ENCODE measurements at places on chromosomes 6 and 20. TPM values are rescaled to one million over a fixed set of nuclear protein-coding genes. Genes with fewer than 3 reads are reported as not detected.

DNA sequence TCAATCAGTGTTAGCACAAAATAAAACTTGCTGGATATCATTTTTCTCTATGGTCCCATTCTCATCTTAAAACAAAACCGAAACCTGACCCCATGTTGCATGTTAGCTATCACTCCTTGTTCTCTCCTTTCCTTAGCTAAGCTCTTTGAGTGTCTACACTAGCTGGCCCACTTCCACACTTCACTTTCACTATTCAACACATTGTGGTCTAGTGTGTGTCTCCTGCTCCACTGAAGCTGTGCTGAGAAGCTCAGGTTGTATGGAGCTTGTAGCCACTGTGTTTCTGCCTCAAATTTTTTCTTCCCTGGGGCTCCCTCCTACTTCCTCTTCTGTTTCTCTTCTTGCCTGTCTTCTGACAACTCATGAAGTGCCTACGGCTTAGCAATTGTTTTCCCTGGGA, 223.0 kb downstream of the NKAIN2 start:
- H3K4me1 ChIP-seq, result no peaks in the 10 kb centered on the region
- H3K36me3 ChIP-seq, result no peaks in the 10 kb centered on the region
- peaks cover 3% of the 10 kb centered on the region for H3K27me3 ChIP-seq
- no peak overlapping the region for H3K27ac ChIP-seq
- H3K4me3 ChIP-seq, result no peak overlapping the region
- no peak for DNase-seq

- no peak for DNase-seq
- no peak overlapping the region for H3K27ac ChIP-seq
- no peaks in the 10 kb centered on the region for H3K4me1 ChIP-seq
- H3K36me3 ChIP-seq, result peaks cover 77% of the 10 kb centered on the region
- H3K27me3 ChIP-seq, result no peaks in the 10 kb centered on the region
Observed at GRCh38 chr20:49261173-49261572, 16.7 kb downstream of the ZNFX1 start.

DNA sequence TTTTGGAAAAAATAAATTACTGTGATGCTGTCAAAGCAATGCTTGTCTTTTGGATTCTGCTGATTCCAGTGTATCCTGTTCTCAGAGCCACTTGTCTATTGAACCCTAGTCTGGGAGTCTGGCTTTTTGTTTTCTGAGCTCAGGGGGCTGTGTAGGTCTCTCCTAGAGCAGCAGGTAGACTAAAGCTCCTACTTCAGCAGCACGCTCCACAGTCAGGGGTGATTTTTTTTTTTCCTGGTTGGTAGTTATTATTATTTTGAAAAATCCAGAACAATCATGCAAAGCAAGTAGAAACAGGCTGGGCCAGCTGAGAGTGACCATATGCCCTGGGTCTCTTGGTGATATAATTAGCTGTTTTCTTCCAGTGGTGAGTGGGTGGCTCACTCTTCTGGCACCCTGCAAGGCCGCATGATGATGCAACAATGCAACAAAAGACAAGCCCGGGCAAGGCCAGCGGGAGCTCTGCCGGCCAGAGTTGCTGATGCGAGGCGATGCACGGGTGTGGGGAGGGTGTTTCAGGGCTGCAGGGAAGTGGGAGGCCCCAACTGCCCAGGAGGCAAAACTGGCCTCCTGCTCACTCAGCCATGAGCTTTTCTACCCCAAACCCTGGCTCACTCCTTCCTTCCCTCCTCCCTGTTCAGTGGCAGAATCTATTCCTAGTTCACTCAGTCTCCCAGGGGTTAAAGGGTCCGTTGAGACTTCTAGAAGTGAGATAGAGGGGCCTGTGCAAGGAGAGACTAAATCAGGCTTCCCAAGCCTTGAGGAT, 11.5 kb upstream of the CDKN1A start:
- H3K36me3 ChIP-seq, result no peaks in the 10 kb centered on the region
- H3K4me1 ChIP-seq, result peaks cover 33% of the 10 kb centered on the region
- peak overlapping the region; percentile 33 for H3K27ac ChIP-seq

- no peaks in the 10 kb centered on the region for H3K27me3 ChIP-seq
- H3K36me3 ChIP-seq, result no peaks in the 10 kb centered on the region
- no peak overlapping the region for H3K27ac ChIP-seq
- DNase-seq, result no peak
- no peak overlapping the region for H3K4me3 ChIP-seq
Observed at GRCh38 chr6:11428371-11428770, 109.2 kb upstream of the TMEM170B start.

DNA sequence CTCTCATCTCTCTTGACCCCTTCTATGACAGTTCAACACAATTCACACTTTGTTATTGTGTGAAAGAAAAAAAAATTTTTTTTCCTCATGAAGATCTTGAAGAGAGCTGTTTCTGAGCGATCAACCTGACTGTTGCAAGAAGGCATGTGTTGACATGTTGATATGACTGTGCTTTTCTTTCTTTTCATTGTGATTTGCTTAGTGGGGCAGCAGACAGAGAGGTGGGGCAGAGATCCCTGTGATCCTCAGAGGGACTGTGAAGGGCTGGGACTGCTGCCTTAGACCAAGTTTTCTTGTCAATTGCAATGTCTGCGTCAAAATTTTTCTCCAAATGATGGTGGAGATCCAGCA, 70.8 kb upstream of the IYD start:
- H3K4me1 ChIP-seq, result no peaks in the 10 kb centered on the region
- H3K4me3 ChIP-seq, result no peak overlapping the region
- no peaks in the 10 kb centered on the region for H3K36me3 ChIP-seq
- no peak for DNase-seq
- no peaks in the 10 kb centered on the region for H3K27me3 ChIP-seq

DNA sequence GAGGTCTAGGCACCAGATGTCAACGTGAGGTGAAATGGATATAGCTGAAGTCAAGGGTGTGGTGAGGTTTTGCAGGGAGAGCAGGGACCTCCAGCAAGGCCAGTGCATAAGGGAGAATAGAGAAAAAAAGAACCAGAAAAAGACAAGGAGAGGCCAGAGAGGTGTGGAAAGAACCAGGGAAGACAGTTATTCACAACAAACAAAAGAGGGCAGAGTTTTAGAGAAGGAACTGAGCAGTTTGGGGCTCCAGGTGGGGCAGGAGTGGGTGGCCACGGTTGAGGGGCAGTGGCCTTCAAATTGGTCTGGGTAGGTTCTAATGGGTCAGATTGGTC, 11.6 kb upstream of the NQO2 start:
- H3K27ac ChIP-seq, result peak overlapping the region; percentile 97
- H3K4me1 ChIP-seq, result peaks cover 12% of the 10 kb centered on the region
- no peak for DNase-seq
- H3K36me3 ChIP-seq, result no peaks in the 10 kb centered on the region

GRCh38 chr6:12875051-12875450, 158.5 kb downstream of the PHACTR1 start:
- no peaks in the 10 kb centered on the region for H3K36me3 ChIP-seq
- peak; percentile 49 for DNase-seq
- no peak overlapping the region for H3K27ac ChIP-seq
- H3K4me1 ChIP-seq, result no peaks in the 10 kb centered on the region

DNA sequence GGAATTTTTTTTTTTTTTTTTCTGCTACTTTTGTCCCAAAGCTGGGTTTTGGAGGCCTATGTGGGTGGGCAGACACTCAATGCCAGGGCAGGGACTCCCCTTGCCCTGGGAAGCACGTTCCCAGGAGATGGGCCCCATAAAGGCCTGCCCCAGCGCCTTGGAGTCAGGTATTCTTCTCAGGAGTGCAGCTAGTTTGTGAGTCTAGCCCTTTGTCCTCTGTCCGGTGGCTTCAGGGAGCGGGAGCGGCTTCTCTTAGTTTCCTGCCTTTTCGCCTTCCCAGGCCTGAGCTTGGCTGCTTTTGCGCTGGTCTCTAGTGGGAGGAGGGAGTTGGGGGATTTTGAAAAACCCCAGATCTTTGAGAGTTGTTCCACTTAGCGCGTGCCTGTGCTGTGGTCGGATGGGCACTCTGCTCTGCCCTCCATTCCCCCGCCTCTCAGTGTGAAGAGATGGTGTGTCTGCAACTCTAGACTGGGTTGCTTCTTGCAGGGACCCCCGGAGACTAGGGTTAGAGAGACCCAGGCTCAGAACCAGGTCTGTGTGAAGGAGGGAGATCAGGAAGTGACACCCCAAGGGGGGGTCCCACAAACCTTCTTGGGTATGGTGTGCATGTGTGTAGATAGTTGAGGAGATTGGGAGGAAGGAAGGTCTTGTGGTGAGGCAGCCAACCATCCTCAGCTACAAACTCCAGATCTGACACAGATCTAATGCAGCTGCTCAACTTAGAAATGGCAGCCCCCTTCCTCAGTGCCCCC, 1.3 kb downstream of the PLCG1 start:
- peak overlapping the region; percentile 93 for H3K4me3 ChIP-seq
- H3K4me1 ChIP-seq, result peaks cover 26% of the 10 kb centered on the region
- no peaks in the 10 kb centered on the region for H3K27me3 ChIP-seq
- peak overlapping the region; percentile 92 for H3K27ac ChIP-seq

GRCh38 chr20:61980647-61981583, 84.8 kb downstream of the TAF4 start:
- H3K27me3 ChIP-seq, result no peaks in the 10 kb centered on the region
- H3K4me3 ChIP-seq, result no peak overlapping the region
- H3K4me1 ChIP-seq, result no peaks in the 10 kb centered on the region
- no peaks in the 10 kb centered on the region for H3K36me3 ChIP-seq

DNA sequence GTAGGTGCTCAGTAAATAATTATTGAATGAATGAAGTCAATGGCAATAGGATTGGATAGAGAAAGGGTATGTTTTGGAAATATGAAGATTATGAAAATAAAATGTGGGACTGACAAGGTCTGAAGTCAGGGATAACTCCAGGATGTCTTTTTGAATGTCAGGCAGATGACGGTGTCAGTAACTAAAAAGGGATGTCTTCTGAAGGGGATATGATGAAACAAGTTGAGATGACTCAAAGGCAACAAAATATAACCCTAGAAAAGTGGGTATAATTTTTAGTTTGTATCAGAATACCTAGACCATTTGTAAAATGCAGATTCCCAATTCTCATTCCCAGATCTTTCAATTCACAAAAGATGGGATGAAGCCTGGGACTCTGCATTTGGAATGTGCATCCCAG, 257.3 kb upstream of the SGK1 start:
- H3K27me3 ChIP-seq, result no peaks in the 10 kb centered on the region
- no peaks in the 10 kb centered on the region for H3K4me1 ChIP-seq
- DNase-seq, result no peak
- no peaks in the 10 kb centered on the region for H3K36me3 ChIP-seq
- no peak overlapping the region for H3K27ac ChIP-seq

- H3K27me3 ChIP-seq, result peaks cover 2% of the 10 kb centered on the region
- no peak for DNase-seq
- H3K36me3 ChIP-seq, result no peaks in the 10 kb centered on the region
- H3K4me3 ChIP-seq, result no peak overlapping the region
- H3K27ac ChIP-seq, result no peak overlapping the region
Observed at GRCh38 chr6:85314586-85314985, 135.3 kb upstream of the NT5E start.

DNA sequence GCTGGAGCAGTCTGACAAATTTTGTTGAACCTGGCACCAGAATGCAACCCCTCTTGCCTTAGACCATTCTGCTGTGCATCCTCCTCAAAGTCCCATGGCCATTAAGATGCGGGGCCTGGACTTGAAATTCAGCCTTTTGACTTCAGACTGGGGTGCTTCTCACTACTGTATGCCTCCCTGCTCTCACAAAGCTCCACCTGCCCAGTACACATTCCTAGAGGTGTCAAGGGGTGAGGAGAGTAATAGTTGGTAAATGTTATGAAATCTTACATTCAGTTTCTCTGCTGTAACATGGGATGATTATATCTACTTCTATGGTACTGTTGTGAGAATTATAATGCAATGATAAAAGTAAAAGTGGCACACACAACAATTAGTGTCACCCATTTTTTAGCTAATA, 70.8 kb downstream of the TULP4 start:
- no peaks in the 10 kb centered on the region for H3K36me3 ChIP-seq
- H3K27ac ChIP-seq, result no peak overlapping the region
- DNase-seq, result no peak
- peaks cover 11% of the 10 kb centered on the region for H3K4me1 ChIP-seq
- H3K4me3 ChIP-seq, result no peak overlapping the region

- H3K4me3 ChIP-seq, result no peak overlapping the region
- no peaks in the 10 kb centered on the region for H3K36me3 ChIP-seq
- H3K27ac ChIP-seq, result no peak overlapping the region
- H3K4me1 ChIP-seq, result peaks cover 13% of the 10 kb centered on the region
- no peaks in the 10 kb centered on the region for H3K27me3 ChIP-seq
Observed at GRCh38 chr20:11906626-11907480, 10.8 kb upstream of the BTBD3 start.

DNA sequence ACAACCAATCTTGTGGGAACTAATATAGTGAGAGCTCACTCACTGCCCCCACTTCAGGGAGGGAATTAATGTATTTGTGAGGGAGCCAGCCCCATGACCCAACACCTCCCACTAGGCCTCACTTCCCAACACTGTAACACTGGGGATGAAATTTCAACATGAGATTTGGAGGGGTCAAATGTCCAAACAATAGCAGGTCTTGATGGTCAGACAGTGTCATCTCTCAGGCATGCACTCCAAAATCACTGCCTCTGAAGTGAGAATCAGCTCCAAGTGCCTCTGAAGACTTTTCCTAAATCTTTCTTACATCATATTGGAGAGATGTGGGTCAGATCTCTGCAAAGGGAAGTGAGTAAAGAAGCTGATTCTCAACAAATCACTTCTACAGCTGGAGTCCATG, 13.8 kb upstream of the SAYSD1 start:
- H3K27ac ChIP-seq, result no peak overlapping the region
- DNase-seq, result no peak
- H3K36me3 ChIP-seq, result no peaks in the 10 kb centered on the region
- no peaks in the 10 kb centered on the region for H3K4me1 ChIP-seq

GRCh38 chr6:136718476-136718875, 73.8 kb downstream of the MAP3K5 start:
- no peak overlapping the region for H3K27ac ChIP-seq
- DNase-seq, result no peak
- no peaks in the 10 kb centered on the region for H3K36me3 ChIP-seq
- no peak overlapping the region for H3K4me3 ChIP-seq
- H3K27me3 ChIP-seq, result no peaks in the 10 kb centered on the region

DNA sequence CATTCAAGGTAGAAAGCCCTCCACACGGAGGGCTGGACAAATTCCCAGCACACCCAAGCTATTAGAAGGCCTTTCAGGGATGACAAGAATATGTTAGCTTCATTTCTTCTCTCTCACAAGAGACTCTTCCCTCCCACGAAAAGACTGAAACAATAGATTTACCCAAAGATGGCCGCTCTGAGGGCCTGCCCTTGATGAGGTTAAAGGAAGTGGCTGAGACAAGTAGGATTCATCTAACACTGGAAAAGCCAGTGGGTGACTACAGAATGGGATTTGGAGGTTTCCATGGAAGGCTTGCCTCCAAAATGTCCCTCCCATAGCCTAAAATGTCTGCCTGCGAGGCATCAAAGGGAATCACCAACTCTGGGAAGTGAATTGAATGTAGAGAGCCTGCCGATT, 277.6 kb downstream of the CLIC5 start:
- no peaks in the 10 kb centered on the region for H3K36me3 ChIP-seq
- H3K27me3 ChIP-seq, result no peaks in the 10 kb centered on the region
- no peak for DNase-seq
- H3K4me1 ChIP-seq, result no peaks in the 10 kb centered on the region

- peak; percentile 40 for DNase-seq
- H3K27ac ChIP-seq, result no peak overlapping the region
- H3K4me3 ChIP-seq, result no peak overlapping the region
- H3K36me3 ChIP-seq, result no peaks in the 10 kb centered on the region
Observed at GRCh38 chr6:6875818-6876470, 231.8 kb upstream of the RREB1 start.

Gene SYNGAP1
- 77.6 TPM for total RNA-seq

Gene TRIM38
- 9.7 TPM for total RNA-seq

Gene NKX2-2
- 78.8 TPM for total RNA-seq

Gene SLC35F1
- 8.3 TPM for total RNA-seq

Gene PCK1
- not detected for total RNA-seq

Gene MYH7B
- total RNA-seq, result 0.34 TPM

Gene RFX6
- total RNA-seq, result not detected

Gene PGC
- not detected for total RNA-seq

Gene RIPPLY2
- 4.0 TPM for total RNA-seq

Gene TSHZ2
- 4.1 TPM for total RNA-seq
